ENCODE measurements at places on chromosomes 6 and 20. TPM values are rescaled to one million over a fixed set of nuclear protein-coding genes. Genes with fewer than 3 reads are reported as not detected.

DNA sequence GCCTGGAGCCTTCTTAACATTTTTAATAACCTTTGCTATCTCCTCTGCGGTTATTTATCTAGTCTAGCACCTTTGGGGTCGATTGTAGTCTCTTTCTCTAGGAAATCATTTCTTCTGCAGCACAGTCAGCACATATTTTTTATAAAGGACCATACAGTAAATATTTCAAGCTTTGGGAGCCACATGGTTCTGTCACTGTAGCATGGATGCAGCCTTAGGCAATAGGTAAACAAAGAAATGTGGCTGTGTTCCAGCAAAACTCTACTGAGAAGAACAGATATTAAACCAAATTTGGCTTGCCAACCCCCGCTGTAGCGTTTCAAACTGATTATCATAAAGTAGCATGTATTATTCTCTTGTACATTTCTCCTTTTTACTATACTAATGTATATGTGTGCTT, 95.7 kb downstream of the SLC23A2 start:
- DNase-seq: no peak

- DNase-seq: no peak
Measured at GRCh38 chr20:59696476-59696875, 92.1 kb downstream of the PHACTR3 start.

GRCh38 chr6:68572975-68573374, 62.1 kb upstream of the ADGRB3 start:
- no peak for DNase-seq

DNA sequence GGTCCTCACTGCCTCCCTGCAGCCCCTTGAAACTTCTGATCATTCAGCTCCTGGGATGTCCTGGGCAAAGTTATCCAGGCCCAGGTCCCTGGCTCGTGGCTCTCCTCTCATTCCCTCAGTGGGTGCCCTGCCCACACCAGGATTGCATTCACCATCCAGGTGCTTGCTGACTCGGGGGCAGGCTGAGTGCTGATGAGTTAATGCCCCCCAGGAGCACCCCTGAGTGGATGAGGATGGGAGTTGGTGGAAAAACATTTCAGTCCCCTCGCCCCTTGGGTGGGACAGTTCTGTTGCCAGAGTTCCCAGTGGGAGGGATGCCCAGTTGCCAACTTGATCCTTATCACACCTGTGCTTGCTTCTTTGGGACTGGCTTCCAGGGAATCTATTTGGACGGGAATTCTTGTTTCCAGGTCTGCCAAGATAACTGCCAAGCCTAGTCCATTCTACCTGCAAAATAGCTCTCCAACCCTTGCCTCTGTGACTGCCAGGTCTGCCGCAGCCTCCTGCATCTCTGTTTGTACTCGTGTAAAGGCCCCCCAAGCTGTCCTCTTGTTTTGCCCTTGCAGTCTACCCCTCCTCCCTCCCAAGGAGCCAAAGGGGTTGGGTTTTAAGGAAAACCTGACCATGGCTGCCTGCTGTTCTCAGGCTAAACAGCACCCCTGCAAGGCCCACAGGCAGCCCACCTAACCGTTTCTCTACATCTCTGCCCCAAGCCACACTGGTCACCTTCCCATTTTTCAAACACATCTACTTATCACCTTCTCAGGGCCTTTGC, 11.6 kb upstream of the RSPO4 start:
- DNase-seq: no peak

DNA sequence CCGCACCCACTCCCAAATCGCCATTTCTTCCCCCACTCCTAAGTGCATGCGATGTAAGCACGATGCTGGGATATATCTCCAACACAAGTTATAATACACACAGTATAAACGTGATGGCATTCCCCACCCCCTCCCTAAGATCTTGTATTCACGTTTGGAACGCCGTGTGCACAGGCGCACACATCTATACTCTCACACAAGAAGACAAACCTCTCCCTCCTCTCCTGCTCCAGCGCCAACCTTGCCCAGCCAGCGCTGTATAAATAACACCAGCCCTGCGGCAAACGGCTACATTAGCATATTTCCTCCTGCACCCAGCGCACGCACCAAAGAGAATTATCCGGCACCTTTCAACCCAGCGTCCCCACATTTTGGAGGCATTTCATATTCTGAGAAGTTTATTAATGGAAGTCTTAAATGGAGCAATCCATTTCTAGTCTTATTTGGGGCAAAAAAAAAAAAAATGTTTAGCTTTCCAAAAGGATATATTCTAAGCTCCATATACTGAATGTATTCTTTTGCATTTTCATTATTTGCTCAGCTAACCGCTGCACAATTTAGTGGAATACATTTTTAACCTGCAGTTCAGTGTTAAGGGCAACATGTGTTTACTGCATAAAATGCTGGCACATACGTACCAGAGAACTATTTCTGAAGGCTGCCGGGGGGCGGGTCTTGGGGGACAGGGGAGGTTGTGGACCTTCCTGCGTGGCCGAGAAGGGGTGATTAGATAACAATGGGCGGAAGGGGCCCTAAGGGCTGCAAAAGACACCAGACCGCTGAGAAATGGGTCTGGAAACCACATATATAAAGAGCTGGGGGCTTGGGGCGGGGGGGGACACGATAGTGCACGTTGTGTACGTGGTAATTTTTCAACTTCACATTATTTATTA, 1.1 kb upstream of the SLC22A23 start:
- peak; percentile 5 for DNase-seq

- no peak for DNase-seq
Measured at GRCh38 chr6:119285908-119286625, 63.5 kb downstream of the MAN1A1 start.

GRCh38 chr6:1399085-1399780, 9.9 kb downstream of the FOXF2 start:
- DNase-seq: no peak

The IMPG1 gene
- not detected for total RNA-seq

The LY6G6F gene
- total RNA-seq: not detected

Data from glomerular endothelial cell (primary cell).